ENCODE measurements at places on chromosomes 11 and 22. TPM values are rescaled to one million over a fixed set of nuclear protein-coding genes. Genes with fewer than 3 reads are reported as not detected.

DNA sequence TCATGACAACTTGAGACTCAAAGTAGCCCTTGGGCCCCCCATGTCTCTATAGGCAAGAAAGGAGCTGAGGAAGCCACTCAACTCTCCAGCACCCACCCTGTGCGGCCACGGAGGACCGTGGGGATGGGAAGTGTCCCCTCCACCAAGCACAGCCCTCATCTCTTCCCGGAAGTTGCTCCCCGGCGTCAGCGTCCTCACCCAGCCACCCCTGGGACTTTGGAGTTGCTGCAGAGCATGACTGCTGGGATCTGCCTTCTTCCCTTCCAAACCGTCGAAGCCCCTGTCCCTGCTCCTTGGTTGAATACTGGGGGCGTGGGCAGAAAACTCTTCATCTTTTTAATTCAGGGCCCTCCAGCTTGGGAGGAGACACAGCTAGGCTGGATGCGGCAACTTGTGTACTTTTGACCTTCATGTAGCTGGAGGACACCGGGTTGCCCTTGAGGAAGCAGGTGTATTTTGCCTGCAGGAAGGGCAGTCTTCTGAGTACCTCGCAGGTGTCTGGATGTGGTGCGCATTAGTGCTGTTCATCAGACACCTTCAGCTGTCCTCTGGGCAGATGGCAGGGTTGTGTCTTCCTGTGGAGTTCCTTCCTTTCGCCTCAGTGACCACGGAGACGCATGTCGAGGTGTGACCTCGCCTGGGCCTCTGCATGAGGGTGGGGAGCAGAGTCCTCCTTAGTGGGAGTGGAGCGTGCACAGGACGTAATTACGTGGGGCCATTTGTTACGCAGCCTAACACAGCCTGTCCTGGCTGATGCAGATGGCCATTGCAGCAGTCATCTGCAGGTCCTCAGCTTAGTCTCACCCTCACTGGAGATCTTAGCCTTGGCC is 12.2 kb upstream of the IFITM3 start:
- no peak for DNase-seq

The RIN1 gene
- total RNA-seq: 23.6 TPM

The MYRF gene
- 0.47 TPM for total RNA-seq

The DRD4 gene
- total RNA-seq: 1.7 TPM

The NXPE4 gene
- total RNA-seq: not detected

DNA sequence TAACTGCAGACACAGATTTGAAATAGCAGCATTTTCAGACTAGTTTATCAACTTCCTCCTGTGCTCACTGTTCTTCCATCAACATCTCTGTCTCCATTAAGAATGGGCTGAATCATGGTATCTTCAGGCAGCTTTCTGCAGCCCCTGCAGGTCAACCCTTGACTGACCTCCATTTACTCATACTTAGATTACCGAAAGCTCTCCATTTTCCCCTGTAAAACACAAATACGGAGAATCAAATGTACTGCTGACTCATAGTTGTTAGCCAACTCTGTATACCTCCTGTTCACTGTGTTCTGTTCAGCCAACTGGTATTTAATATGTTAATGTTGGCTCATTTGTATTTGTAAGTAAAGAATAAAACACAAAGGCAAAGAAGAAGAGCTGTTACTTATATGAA is 364.0 kb downstream of the CASP12 start:
- no peak for DNase-seq

The ADM gene
- total RNA-seq: 239 TPM

The MYO18B gene
- not detected for total RNA-seq

The IL17RA gene
- total RNA-seq: 15.5 TPM

GRCh38 chr11:67656278-67656922 is 5.9 kb upstream of the ACY3 start:
- DNase-seq: no peak

DNA sequence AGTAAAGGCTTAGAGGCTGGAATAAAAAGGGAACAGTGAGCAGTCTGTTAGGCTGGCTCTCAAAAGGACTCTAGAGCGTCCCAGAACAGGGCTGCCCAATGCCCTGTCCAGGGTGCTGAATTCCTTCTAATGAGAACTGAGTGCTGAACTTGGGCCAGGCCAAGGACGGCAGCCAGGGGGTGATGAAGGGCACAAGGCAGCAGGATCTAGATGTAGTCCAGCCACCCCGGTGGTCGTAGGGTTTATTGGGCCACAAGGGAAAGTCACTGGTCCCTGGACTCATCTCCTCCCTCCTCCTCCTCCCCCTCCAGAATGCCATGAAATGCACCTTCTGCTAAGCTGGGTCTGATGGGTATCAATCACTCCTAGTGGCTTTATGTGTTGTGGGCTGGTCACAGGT is 19.2 kb downstream of the NPTXR start:
- DNase-seq: peak; percentile 90

DNA sequence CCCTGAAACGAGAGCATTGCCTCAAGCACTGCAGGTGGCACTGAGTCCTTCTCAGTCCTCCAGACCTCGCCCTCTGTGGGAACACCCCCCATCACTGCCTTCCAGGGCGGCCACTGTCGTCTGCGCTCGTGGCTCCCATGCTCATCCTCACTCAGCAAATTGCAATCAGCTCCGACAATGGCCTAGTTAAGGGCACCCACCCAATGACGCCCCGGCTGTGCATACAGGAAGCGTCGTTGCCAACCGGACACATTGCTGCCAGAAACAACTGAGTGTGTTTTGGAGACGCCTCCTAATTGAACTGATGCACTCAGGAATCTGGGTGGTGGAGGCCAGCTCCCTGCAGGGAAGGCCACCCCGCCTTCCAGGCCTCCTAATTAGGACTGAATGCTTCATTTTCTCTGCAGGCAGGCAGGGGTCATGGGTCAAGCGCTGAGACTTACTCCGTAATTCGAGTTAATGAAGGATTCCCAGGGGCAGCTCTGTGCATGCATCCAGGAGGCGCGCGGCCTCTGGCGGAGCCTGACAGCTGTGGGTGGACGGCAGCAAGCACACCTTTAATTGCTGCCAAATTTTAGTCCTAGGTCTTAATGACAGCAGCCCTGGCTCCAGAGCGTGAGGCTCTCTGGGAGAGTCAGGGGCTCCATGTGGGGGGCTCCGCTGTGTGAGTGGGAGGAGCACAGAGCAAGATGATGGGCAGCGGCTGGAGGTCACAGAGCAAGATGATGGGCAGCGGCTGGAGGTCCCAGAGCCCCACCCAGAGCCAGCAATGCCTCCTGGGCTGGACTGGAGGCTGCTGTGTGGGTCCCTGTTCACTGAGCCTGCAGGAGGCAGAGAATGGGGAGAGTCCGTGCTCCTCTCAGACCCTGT is 199.0 kb downstream of the BRD1 start:
- DNase-seq: no peak

DNA sequence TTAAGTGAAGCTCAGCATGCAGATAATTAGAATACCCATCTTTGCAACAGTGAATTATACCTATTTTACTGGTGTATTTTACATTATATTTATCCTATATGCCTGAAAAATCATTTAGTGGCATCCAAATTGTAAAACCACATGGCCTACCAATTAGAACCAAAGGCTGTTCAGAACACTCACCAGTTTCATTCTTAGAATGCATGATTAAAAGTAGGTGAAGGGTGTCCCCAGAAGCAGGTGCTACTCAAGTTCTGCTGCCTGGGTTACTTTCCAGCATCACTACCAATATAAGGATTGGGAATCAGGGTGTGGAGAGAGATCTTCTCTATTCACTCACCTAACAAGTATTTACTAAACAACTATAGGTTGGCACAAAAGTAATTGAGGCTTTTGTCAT is 103.3 kb downstream of the SGSM3 start:
- DNase-seq: no peak

The OR52I1 gene
- total RNA-seq: not detected

The TRMT112 gene
- 174 TPM for total RNA-seq

- no peak for DNase-seq
These were observed 3.7 kb downstream of the MAP6 start for GRCh38 chr11:75665126-75665525.

DNA sequence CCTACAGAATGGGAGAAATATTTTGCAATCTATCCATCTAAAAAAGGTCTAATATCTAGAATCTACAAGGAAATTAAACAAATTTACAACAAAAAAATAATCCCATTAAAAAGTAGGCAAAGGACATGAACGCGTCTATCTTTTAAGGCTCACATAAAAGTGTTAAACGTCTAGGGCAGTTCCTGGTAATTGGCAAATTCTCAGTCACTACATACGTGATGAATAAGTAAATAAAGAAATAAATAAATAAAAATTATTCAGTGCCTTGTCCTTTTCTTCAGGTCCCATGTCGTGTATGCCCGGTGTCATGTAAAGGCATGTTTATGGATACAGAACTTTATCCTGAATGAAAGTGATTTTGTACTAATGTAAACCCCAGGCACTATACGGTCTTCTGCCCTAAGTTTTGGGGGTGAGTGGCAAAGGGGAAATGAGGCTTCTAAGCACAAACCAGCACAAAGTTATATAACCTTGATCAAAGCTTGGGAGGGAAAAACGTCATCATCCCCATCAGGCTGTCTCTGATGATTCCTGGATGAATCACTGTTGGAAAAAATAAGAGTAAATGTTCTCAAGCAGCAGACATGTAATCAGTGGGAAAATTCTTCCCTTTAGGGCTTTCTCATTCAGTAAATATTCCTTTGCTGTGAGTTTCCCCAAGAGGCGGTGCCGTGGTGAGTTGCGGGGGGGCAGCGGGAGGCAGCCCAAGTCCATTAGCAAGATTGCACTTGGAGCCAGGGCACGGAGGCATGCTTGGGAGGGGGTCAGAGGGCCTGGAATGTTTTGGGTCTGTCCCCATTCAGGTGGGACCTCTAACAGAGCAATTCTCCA is 30.4 kb upstream of the MICAL2 start:
- DNase-seq: no peak

- DNase-seq: no peak
These were observed 101.9 kb downstream of the MICAL2 start for GRCh38 chr11:12212174-12212820.

DNA sequence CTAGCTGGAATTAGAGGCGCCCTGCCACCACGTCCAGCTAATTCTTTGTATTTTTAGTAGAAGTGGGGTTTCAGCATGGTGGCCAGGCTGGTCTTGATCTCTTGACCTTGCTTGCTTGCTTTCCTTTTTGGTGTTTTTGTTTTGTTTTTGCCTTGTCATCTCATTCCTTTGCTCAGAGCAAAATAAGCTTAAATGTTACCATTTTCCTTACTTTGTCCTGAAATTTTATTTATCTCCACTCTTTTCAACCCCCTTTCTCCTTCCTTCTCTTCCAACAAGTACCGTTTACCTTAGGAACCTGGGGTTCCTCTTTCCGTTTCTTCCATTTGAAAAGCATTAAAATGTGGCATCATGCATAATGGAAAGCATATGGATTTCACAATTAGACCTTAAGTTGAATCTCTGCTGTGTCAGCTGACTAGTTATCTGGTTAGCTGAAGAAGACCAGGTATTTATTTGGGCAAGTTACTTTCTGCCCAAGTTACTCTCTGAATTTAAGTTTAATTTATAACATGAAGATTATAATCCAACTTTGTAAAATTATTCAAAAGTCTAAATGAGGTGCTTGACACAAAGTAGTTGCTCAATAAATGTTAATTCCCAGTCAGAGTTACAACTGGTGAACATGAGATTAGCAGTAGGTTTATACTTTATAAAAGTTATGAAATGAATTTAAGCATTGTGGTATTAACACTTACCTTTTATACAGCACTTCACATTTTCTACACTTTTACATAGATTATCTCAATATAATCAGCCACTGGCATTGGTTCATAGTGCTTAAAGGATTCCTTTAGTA is 69.7 kb downstream of the PRMT3 start:
- no peak for DNase-seq

DNA sequence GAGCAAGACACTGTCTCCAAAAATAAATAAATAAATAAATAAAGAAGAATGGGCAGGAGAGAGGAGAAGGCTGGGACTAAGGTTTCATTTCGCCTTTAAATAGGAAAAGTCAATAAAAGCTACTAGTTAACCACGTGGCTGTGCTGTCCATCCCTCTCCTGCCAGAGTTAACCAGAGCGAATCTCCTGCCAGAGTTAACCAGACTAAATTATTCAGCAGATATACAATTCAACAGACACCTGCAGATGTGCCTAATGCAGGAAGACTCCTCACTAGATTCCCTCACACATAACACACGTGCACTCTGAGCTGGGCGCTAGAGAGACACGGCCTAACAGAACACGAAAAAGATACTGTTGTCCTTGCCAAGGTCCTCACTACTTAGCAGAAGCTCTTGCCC is 156.1 kb downstream of the IGLL1 start:
- DNase-seq: no peak

- DNase-seq: no peak
These were observed 7.5 kb downstream of the FXYD6 start for GRCh38 chr11:117868815-117869561.

GRCh38 chr22:40210818-40211217 is 33.1 kb downstream of the TNRC6B start:
- no peak for DNase-seq

The GDPD5 gene
- total RNA-seq: 3.1 TPM

The RFPL3 gene
- not detected for total RNA-seq

DNA sequence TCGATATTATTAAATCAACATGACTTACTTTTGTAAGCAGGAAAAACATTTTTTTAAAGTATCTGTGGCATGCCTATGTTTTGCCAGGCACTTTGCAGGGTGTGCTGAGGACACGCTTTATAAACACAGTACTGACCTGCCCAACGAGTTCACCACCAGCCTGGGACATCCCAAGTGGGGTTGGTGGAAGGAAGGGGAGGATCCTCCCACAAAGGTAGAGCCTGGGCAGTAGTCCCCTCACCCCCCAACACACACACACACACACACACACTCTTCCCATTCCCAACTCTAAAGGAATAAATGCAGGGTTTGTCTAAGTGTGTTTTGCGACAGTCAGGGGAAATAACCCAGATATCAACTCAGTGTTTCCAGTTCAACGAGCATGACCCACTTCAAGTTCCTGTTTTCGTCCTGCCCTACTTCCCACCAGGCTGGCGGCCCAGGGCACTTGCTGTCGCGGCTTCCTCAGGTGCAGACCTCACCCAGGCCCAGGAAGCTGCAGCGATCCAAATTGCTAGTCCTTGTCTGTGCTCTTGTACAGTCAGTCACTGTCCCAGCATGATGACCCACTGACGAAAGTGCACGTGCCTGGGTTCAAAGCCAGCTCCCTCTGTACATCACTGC is 3.1 kb downstream of the CERK start:
- no peak for DNase-seq

The ROM1 gene
- 4.4 TPM for total RNA-seq

GRCh38 chr11:69924308-69925161 is 105.3 kb upstream of the FGF3 start:
- DNase-seq: no peak

DNA sequence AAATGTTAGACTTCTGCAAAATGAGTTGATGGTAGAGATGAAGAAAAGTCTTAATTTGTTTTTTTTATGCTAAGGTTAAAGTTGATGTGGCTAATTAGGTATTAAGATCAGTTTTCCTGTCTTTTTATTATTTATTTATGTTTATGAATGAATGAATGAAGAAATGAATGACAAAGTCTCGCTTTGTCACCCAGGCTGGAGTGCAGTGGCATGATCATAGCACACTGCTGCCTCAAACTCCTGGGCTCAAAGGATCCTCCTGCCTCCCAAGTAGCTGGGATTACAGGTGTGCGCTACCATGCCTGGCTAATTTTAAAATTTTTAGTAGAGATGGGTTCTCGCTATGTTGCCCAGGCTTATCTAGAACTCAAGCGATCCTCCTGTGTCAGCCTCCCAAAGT is 29.2 kb downstream of the MTMR3 start:
- no peak for DNase-seq

The CCDC81 gene
- 1.4 TPM for total RNA-seq

All from osteocyte (in vitro differentiated cells).